ENCODE measurements at places on chromosomes 1 and 21. TPM values are rescaled to one million over a fixed set of nuclear protein-coding genes. Genes with fewer than 3 reads are reported as not detected.

GRCh38 chr1:6624710-6625583, at the start of gene THAP3:
Gene THAP3 (plus strand): TSS chr1:6624868. CDS start chr1:6625219, 351 bp downstream.
- peaks cover 58% of the 10 kb centered on the region for H3K36me3 ChIP-seq
- peak within 1 kb of the TSS; percentile 81 for H3K27ac ChIP-seq
- peaks cover 33% of the 10 kb centered on the region for H3K4me1 ChIP-seq

GRCh38 chr21:45937721-45938452, 43.7 kb upstream of the COL6A1 start:
- peaks cover 4% of the 10 kb centered on the region for H3K36me3 ChIP-seq
- H3K4me3 ChIP-seq = no peak overlapping the region
- DNase-seq = no peak
- H3K27me3 ChIP-seq = peaks cover 5% of the 10 kb centered on the region
- no peak overlapping the region for H3K27ac ChIP-seq

DNA sequence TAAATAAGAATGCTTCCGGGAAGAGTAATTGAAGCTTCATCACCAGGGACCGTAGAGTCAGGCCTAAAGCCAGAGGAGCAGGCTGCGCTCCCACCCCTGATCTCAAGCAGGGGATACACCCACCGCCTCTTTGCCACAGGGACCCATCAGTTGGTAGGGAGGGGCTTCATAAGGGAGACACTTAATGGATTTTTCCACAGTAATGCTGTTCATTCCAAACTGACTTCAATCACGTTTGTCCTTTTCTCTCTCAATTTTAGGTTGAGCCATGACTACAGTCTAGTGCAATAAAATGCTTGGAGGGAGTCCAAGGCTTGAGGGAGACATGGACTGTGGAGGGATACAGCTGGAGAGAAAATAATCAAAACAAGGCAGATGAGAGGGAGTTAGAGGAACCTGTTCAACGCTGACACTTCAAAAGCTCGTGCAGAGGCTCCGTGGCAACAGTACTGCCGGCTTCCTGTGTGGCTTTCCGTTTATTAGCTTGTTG, 111.5 kb downstream of the SEC16B start:
- H3K27ac ChIP-seq = no peak overlapping the region
- no peak for DNase-seq
- H3K36me3 ChIP-seq = no peaks in the 10 kb centered on the region
- H3K4me3 ChIP-seq = no peak overlapping the region
- H3K4me1 ChIP-seq = no peaks in the 10 kb centered on the region

DNA sequence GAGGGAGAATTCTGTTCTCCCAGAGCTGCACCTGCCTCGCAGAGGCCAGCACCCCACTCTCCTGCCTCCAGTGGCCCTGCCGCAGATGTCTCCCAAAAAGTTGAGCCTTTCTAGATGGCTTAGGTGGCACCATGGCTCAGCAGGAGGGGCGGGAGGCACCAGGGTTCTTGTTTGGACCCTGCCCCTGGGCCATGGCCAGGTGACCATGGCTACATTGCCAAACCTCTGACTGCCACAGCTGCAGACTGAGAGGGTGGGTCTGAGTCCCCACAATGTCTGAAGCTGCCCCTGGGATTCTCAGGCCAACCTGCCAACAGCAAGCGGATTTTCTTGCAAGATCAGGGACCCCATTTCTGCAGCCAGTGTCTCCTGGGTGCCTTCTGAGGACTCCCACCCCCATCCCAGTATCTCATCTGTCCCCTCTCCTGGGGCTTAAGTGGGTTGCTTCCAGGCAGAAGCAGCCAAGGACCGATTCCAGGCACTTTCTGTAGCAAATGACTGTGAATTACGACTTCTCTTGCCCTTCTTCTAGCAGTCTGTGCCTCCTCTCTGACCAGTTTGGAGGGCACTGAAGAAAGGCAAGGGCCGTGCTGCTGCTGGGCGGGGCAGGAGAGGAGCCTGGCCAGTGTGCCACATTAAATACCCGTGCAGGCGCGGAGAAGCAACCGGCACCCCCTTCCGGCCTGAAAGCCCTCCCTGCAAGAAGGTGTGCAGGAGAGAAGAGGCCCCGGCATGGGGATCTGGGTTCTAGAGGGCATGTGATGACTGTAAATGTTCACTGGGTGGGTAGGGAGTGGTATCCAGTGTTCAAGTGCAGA, 22.5 kb downstream of the SESN2 start:
- H3K4me1 ChIP-seq = peaks cover 11% of the 10 kb centered on the region
- no peak overlapping the region for H3K27ac ChIP-seq
- no peaks in the 10 kb centered on the region for H3K27me3 ChIP-seq
- no peak for DNase-seq
- H3K4me3 ChIP-seq = no peak overlapping the region

The SYPL2 gene
- total RNA-seq = not detected

- DNase-seq = no peak
- H3K27me3 ChIP-seq = no peaks in the 10 kb centered on the region
Observed at GRCh38 chr1:91124290-91124985, 102.6 kb upstream of the ZNF644 start.

DNA sequence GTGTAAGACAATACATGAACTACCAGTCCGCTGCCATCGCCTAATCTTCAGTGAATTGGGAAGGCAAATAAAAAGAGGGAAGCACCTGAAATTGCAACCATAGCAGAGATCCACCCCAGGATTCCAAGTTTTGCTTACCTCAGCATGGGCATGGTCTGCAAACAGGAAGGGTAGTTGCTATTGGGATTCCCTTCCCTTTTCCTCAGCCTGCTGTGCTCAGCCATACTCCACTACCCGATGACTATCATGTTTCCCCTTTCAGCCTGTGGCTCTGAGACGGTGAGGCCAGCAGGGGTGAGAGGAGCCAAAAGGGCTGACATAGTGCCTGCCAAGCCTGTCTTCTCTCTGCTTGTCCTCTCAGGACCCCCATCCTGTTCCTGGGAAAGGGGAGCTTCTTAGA, 64.2 kb downstream of the GPR137B start:
- no peaks in the 10 kb centered on the region for H3K4me1 ChIP-seq
- no peak overlapping the region for H3K27ac ChIP-seq
- DNase-seq = no peak
- no peak overlapping the region for H3K4me3 ChIP-seq
- H3K27me3 ChIP-seq = no peaks in the 10 kb centered on the region

DNA sequence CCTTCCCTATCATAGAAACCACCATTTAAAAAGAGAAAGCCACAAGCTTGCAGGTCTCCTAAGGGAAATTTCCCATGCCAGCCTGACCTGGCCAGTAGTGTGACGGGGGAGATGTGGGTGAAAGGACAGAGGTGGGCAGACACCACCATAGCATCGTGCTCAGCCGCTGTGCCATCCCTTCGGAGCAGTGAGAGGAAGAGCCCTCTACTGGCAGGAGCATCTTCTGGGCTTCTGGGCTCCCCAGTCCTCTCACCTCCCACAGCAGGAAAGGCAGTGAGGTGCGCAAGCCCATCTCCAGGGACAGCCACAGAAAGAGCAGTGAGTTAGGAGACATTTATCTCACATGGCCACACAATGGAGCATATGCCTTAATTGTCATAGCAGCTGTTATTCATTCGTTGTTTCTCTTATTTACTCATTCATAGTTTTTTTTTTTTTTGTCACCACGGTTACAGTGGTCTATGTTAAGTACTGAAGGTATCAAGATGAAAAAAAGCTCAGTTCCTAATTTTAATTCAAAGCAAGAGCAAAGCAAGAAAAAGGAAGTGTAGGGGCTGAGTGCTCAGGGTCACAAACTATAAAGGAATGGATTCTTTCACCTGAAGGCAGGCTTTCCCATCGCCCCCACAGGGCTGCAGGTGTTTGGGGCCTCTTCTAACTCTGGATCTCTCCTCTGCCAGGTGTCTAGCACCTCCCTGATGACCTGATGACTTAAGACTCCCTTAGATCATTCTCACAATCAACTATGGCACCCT, 48.8 kb upstream of the CAMK1G start:
- peaks cover 67% of the 10 kb centered on the region for H3K27me3 ChIP-seq
- no peak for DNase-seq
- H3K27ac ChIP-seq = no peak overlapping the region
- H3K4me1 ChIP-seq = no peaks in the 10 kb centered on the region
- no peak overlapping the region for H3K4me3 ChIP-seq
- no peaks in the 10 kb centered on the region for H3K36me3 ChIP-seq

GRCh38 chr21:21226472-21226871, 228.3 kb downstream of the NCAM2 start:
- no peak overlapping the region for H3K4me3 ChIP-seq
- H3K27me3 ChIP-seq = no peaks in the 10 kb centered on the region
- H3K36me3 ChIP-seq = no peaks in the 10 kb centered on the region
- no peak for DNase-seq
- no peaks in the 10 kb centered on the region for H3K4me1 ChIP-seq
- H3K27ac ChIP-seq = no peak overlapping the region

GRCh38 chr1:235601104-235601503, 48.5 kb downstream of the GNG4 start:
- H3K4me3 ChIP-seq = no peak overlapping the region
- no peaks in the 10 kb centered on the region for H3K36me3 ChIP-seq
- peaks cover 3% of the 10 kb centered on the region for H3K27me3 ChIP-seq
- no peak for DNase-seq
- no peak overlapping the region for H3K27ac ChIP-seq

GRCh38 chr1:5370311-5370710, 621.9 kb downstream of the NPHP4 start:
- no peak overlapping the region for H3K4me3 ChIP-seq
- peaks cover 4% of the 10 kb centered on the region for H3K27me3 ChIP-seq
- peak overlapping the region; percentile 77 for H3K27ac ChIP-seq
- peak; percentile 68 for DNase-seq
- H3K36me3 ChIP-seq = peaks cover 26% of the 10 kb centered on the region

The PRAMEF11 gene
- total RNA-seq = not detected

DNA sequence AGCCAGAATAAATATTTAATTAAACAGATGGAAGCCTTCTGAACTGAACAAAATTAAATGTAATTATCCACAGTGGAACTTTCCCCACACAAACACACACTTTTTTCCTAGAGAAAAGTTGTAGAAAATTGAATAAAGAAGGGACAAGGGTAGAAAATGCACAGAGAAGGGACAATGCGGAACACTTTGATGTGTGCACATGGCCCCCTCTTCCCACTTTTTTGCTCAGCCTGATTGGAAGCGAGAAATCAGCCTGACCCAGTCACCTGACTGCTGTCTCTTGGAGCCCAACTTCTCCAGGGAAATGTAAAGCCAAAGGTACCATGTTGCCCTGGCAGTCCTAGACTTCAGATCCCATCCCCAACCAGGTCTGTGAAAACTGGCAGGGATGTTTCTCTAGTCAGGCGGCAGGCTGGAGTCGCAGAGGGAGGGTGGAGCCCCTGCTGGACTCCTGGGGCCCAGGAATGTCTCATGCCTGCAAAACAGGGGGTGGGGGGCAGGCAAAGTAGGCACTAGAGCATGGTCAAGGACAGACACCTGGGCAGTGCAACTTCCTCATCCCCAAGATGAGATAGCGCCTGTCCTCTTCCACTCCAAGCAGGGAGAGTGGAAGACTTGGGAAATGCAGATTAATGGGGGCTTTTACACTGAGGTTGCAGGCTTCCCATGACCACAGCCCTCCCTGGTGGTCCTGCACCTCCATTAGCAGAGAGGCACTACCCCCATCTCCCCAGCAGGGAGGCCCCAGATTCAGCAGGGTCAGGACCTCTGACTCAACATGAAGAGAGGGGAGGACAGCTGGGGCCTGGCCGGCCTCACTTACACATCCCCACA, 2.8 kb downstream of the CERS2 start:
- H3K36me3 ChIP-seq = peaks cover 31% of the 10 kb centered on the region
- no peak for DNase-seq

DNA sequence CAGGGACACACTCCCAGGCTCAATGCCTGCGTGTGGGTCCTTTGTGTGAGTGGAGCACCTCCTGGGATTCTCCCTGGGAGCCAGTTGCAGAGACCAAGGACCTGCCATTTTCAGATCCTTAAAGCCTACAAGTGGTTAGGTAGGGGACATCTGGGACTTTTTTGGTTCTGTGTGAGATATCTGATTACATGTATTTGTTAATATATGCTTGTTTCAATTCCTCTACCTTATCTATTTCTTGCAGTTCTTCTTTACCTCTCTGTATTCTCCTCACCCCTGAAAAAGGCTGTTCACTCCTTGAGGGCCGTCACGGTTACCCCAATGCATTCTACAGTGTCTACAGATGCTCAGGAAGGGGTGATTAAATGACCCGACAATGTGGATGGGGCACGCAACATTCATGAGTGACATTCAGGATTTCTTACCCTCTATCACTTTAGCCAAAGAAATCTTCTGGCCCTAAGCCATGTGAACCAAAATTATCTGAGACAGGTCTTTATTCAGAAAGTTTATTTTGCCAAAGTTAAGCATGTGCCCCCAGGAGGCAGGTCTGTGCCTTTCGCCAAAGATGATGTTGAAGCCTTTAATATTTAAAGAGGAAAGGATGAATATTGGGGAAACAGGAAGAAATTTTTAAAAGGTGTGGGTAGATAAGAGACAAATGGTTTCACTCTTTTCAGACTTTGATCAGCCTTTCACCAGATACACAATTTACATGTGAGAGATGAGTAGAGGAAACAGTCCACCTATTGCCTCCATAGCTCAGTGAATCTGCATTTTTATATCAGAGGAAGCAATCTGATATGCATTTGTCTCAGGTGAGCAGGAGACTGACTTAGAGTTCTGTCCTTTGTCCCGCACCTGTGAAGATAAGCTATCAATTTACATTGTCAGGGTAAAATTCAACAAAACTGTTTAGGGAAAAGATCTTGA, 44.6 kb upstream of the MPZL1 start:
- DNase-seq = no peak
- H3K27ac ChIP-seq = peak overlapping the region; percentile 18
- no peaks in the 10 kb centered on the region for H3K27me3 ChIP-seq
- peaks cover 42% of the 10 kb centered on the region for H3K36me3 ChIP-seq

The FMO4 gene
- total RNA-seq = 1.2 TPM

The S100A12 gene
- not detected for total RNA-seq

The IPO13 gene
- 23.5 TPM for total RNA-seq

DNA sequence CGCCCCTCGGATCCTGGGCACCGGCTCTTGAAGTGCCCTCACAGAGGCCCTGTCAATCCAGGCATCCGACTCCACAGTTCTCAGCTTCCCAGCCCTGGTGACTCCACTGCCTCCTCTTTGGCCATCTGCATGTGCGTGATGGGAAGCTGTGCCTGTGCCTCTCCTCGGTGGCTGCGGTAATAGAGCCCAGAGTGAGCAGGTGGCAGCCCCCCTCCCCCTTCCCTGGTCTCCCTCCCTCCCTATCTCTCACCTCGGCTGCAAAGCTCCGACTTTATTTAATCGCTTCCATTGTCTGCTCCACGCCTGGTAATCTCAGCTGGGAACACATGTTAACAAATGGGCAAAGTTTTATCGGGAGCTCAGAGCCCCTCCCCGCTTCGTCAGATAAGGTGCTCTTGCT, 91.9 kb downstream of the IGSF21 start:
- peaks cover 2% of the 10 kb centered on the region for H3K27me3 ChIP-seq
- no peak overlapping the region for H3K4me3 ChIP-seq
- H3K27ac ChIP-seq = no peak overlapping the region
- no peak for DNase-seq
- H3K36me3 ChIP-seq = no peaks in the 10 kb centered on the region

GRCh38 chr21:39125752-39126485, 57.3 kb downstream of the PSMG1 start:
- no peak overlapping the region for H3K27ac ChIP-seq
- H3K4me3 ChIP-seq = no peak overlapping the region
- H3K36me3 ChIP-seq = no peaks in the 10 kb centered on the region
- H3K4me1 ChIP-seq = peaks cover 7% of the 10 kb centered on the region

The LCE1F gene
- total RNA-seq = not detected

The PLA2G4A gene
- 0.13 TPM for total RNA-seq

The PDE9A gene
- total RNA-seq = 14.3 TPM

The S100A7A gene
- total RNA-seq = not detected

The CHD5 gene
- total RNA-seq = 0.18 TPM

- no peak for DNase-seq
- H3K27me3 ChIP-seq = peaks cover 14% of the 10 kb centered on the region
- no peak overlapping the region for H3K27ac ChIP-seq
- no peaks in the 10 kb centered on the region for H3K36me3 ChIP-seq
- H3K4me3 ChIP-seq = no peak overlapping the region
Observed at GRCh38 chr1:86507935-86508582, 38.8 kb upstream of the CLCA4 start.

Data from activated CD4-positive, alpha-beta memory T cell treated with anti-CD3 and anti-CD28 coated beads, Interleukin-2, amount 10 ng/mL, durations not matched to agents 7 days and 5 days (primary cell).